ENCODE measurements at places on chromosomes 1 and 21. TPM values are rescaled to one million over a fixed set of nuclear protein-coding genes. Genes with fewer than 3 reads are reported as not detected.
A peak's percentile ranks its signal among the peaks of the same experiment; 100 is the strongest.

DNA sequence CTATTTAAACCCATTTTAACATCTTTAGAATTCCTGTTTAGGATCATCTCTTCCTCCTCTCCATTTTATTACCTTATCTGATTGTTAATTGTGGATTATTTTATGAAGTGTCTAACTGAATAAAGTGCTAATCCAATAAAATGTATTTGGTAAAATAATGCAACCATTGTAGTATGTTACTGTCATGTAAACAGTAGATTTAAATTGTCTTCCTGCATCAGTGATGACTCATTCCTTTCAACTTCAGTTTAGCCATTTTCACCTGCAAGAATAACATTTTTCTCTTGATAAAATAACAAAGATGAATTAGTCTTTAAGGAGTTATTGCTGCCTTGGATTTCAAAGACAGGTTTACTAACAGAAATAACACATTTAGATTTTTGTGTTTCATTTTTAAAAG, 5.4 kb downstream of the PPP2R5A start:
- no peaks in the 10 kb centered on the region for H3K27me3 ChIP-seq
- no peak overlapping the region for H3K4me3 ChIP-seq
- H3K27ac ChIP-seq = no peak overlapping the region
- DNase-seq = no peak

GRCh38 chr1:54510715-54511270, 37.2 kb upstream of the ACOT11 start:
- H3K4me3 ChIP-seq = no peak overlapping the region
- H3K4me1 ChIP-seq = no peaks in the 10 kb centered on the region
- no peaks in the 10 kb centered on the region for H3K27me3 ChIP-seq

DNA sequence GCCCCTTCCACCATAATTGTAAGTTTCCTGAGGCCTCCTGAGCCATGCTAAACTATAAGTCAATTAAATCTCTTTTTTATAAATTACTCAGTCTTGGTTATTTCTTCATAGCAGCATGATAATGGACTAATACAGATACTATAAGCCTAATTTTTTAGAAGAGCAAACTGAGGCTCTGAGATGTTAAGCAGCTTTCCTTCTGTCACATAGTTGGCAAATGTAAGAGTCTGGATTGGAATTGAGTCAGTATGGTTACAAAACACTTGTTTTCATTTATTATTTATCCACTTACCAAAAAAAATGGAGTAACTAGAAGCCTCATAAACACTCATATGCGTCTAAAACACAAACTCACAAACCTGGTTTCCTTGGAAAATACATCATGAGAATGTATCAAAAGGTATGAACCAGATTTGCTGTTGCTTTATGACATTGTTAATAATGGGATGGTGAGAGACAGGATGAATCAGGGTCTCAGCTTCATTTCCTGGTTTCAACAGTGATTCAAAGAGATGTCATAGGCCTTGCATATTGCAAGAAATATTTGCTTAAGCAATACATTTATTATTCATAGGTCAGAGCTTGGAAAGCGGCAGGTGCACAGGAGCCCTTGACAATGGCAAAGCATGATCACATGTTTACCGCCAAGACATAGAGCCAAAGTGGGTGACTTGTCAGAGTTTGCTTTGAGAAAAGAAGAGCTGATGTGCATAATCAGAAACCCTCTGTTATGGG, 221.5 kb downstream of the GRIK1 start:
- H3K4me3 ChIP-seq = no peak overlapping the region
- DNase-seq = no peak
- peak overlapping the region; percentile 21 for H3K27ac ChIP-seq
- H3K4me1 ChIP-seq = no peaks in the 10 kb centered on the region
- H3K27me3 ChIP-seq = no peaks in the 10 kb centered on the region
- H3K36me3 ChIP-seq = no peaks in the 10 kb centered on the region

- no peak overlapping the region for H3K4me3 ChIP-seq
- no peaks in the 10 kb centered on the region for H3K4me1 ChIP-seq
- H3K27ac ChIP-seq = no peak overlapping the region
- H3K27me3 ChIP-seq = no peaks in the 10 kb centered on the region
Observed at GRCh38 chr1:197049100-197049499, 18.0 kb downstream of the F13B start.

- H3K4me3 ChIP-seq = no peak overlapping the region
- H3K36me3 ChIP-seq = no peaks in the 10 kb centered on the region
- no peaks in the 10 kb centered on the region for H3K27me3 ChIP-seq
- no peaks in the 10 kb centered on the region for H3K4me1 ChIP-seq
Observed at GRCh38 chr21:27467366-27467765, 500.5 kb upstream of the ADAMTS5 start.

DNA sequence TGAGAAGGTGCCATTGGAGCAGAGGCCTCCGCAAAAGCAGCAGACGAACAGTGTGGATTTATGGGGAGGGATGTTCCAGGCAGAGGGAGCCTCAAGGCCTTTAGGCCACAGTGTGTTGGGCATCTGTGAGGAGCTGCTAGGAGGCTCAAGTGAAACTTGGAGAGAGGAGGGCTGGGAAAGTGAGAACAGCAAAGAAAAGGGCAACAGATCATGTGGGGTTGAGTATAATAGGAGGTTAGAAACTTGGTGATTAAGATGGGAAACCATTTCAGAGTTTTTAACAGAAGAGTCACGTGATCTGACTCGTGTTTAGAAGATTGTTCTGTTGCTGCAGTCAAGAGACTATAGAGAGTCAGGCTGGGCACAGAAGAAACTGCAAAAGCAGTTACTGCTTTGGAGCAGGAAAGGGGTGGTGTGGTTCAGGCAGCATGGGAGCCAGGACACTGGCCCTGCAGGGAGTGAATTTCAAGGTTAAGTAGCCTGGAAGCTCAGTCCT, 277.0 kb downstream of the DISC1 start:
- no peak overlapping the region for H3K27ac ChIP-seq
- H3K36me3 ChIP-seq = no peaks in the 10 kb centered on the region
- no peak for DNase-seq
- H3K27me3 ChIP-seq = no peaks in the 10 kb centered on the region
- no peaks in the 10 kb centered on the region for H3K4me1 ChIP-seq
- H3K4me3 ChIP-seq = no peak overlapping the region

GRCh38 chr1:51578383-51579109, 38.3 kb upstream of the OSBPL9 start:
- no peak overlapping the region for H3K27ac ChIP-seq
- DNase-seq = no peak
- H3K27me3 ChIP-seq = no peaks in the 10 kb centered on the region
- no peak overlapping the region for H3K4me3 ChIP-seq

GRCh38 chr1:37634244-37634991, at the start of gene RSPO1:
TSS of gene RSPO1 (minus strand) at chr1:37634892. CDS start at chr1:37629661, 5,231 bp downstream.
- H3K36me3 ChIP-seq = no peaks in the 10 kb centered on the region
- DNase-seq = no peak
- H3K27me3 ChIP-seq = peaks cover 15% of the 10 kb centered on the region
- H3K4me3 ChIP-seq = peak within 1 kb of the TSS; percentile 44
- peak within 1 kb of the TSS; percentile 71 for H3K27ac ChIP-seq

- H3K4me1 ChIP-seq = no peaks in the 10 kb centered on the region
- H3K36me3 ChIP-seq = no peaks in the 10 kb centered on the region
Observed at GRCh38 chr1:193884848-193885558, 698.6 kb upstream of the B3GALT2 start.

- H3K27me3 ChIP-seq = peaks cover 51% of the 10 kb centered on the region
- no peak overlapping the region for H3K4me3 ChIP-seq
Observed at GRCh38 chr1:90729504-90730242, 12.6 kb upstream of the BARHL2 start.

DNA sequence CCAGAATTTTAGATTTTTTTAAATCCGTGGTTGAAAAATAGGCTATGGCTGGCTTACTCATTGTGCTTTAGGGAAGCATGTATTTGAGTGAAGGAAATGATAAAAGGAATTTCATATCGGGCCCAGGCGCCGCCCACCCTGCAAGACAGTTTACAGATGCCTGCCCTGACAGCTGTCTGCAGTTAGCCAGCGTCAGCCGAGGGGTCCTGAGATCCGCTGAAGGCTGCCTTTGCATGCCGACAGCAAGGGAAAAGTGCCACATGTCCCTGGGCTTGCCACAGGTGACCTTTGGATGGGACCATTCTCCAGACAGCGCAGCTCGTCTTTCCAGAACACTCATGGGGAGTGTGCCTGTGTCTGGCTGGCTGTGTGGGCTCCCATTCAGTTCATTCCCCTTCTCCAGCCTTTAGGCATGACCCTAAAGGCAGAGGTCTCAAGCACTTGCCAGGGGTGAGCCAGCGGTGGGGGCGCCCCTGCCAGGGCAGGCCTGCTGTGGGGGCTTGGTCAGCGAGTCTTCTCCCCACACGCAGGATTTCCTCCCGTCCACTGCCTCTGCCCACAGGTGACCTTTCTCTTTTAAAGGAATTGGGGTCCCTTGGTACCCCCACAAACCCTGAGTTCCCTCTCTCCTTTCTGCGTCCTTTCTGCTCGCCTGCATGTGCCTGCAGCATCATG, 46.1 kb upstream of the TRAPPC10 start:
- H3K27ac ChIP-seq = no peak overlapping the region
- no peak for DNase-seq
- H3K4me3 ChIP-seq = no peak overlapping the region

DNA sequence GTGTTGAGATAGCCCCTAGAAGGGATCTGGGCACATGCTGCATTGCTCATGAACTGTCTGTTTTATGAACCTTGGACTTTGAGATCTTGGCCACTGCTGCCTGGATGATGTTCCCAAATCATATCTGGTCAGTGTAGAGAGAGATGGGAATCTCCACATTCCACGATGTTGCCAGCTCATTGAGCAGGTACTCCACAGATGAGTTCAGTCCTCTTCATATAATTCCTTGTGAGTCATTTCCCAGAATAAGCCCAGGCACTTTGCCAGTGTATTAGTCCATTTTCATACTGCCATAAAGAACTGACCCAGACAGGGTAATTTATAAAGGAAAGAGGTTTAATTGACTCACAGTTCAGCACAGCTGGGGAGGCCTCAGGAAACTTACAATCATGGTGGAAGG, 254.0 kb upstream of the RUNX1 start:
- H3K27me3 ChIP-seq = no peaks in the 10 kb centered on the region
- no peaks in the 10 kb centered on the region for H3K36me3 ChIP-seq
- H3K27ac ChIP-seq = no peak overlapping the region
- H3K4me1 ChIP-seq = no peaks in the 10 kb centered on the region
- no peak overlapping the region for H3K4me3 ChIP-seq

- H3K4me3 ChIP-seq = no peak overlapping the region
- no peaks in the 10 kb centered on the region for H3K36me3 ChIP-seq
- no peaks in the 10 kb centered on the region for H3K27me3 ChIP-seq
- H3K27ac ChIP-seq = peak overlapping the region; percentile 71
- DNase-seq = no peak
Observed at GRCh38 chr1:107682467-107682866, 282.5 kb downstream of the VAV3 start.

DNA sequence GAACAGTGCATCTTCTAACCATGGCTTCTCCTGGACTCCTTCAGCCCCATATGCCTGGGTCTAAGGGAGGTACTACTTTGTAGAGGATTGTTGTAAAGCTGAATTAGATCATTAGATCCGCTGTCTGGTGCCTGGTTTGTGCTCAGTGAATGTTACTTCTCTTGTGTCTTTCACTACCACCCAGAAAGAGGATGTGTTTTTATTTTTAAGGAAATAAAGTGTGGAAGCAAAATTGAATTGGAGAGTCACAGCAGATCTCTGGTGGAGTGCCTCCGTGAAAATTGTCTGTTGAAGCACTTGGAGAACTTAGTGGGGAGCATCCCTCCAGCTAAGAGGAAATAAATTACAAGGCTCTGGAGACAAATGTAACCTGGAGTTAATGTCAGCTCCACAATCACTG, 101.8 kb upstream of the ARTN start:
- no peaks in the 10 kb centered on the region for H3K36me3 ChIP-seq
- H3K27me3 ChIP-seq = no peaks in the 10 kb centered on the region
- peaks cover 21% of the 10 kb centered on the region for H3K4me1 ChIP-seq

- no peaks in the 10 kb centered on the region for H3K27me3 ChIP-seq
- DNase-seq = no peak
- peaks cover 15% of the 10 kb centered on the region for H3K4me1 ChIP-seq
- no peaks in the 10 kb centered on the region for H3K36me3 ChIP-seq
Observed at GRCh38 chr1:10796029-10796944, at the start of gene CASZ1. TSS of gene CASZ1 (minus strand) at chr1:10796646. CDS start at chr1:10693889, 102,757 bp downstream.

- no peaks in the 10 kb centered on the region for H3K4me1 ChIP-seq
- H3K27ac ChIP-seq = peak overlapping the region; percentile 80
- no peaks in the 10 kb centered on the region for H3K27me3 ChIP-seq
- no peak overlapping the region for H3K4me3 ChIP-seq
Observed at GRCh38 chr1:12245733-12246132, 15.9 kb downstream of the VPS13D start.

- DNase-seq = no peak
- H3K4me1 ChIP-seq = peaks cover 10% of the 10 kb centered on the region
- no peak overlapping the region for H3K27ac ChIP-seq
Observed at GRCh38 chr1:200411406-200412257, 1.8 kb upstream of the ZNF281 start.

DNA sequence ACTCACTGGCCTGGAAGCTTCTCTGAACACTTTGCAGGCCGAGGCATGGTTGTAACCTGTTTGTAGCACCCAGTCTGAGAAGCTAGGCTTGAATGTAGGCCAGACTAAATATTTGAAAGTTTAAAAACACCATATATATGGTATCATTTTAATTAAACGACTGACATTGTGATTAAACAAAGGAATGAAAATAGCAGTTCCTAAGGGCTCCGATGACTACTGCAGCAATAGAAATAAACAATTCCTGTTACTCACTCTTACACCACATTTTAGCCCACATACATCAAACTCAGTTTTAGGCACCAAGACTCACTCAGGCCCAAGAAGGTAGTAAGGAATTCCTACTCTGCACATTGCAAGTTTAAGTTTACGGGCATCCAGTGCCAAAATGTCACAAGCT, 281.2 kb downstream of the AKT3 start:
- H3K27ac ChIP-seq = no peak overlapping the region
- H3K27me3 ChIP-seq = no peaks in the 10 kb centered on the region
- no peak overlapping the region for H3K4me3 ChIP-seq
- no peaks in the 10 kb centered on the region for H3K36me3 ChIP-seq

DNA sequence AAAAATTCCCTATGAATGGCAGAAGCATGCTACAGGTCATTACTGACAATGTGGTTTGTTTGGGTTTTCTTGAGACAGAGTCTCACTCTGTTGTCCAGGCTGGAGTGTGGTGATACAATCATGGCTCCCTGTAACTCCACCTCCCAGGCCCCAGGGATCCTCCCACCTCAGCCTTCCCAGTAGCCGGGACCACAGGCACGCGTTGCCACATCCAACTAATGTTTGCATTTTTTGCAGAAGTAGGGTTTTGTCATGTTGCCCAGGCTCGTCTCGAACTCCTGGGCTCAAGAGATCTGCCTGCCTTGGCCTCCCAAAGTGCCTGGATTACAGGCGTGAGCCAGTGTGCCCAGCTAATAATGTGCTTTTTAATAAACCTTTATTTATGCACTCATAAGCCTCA, 259.1 kb downstream of the NFIA start:
- H3K27me3 ChIP-seq = no peaks in the 10 kb centered on the region
- H3K4me3 ChIP-seq = no peak overlapping the region
- H3K4me1 ChIP-seq = peaks cover 50% of the 10 kb centered on the region

ARHGEF16 gene
- 23.9 TPM for total RNA-seq

TIE1 gene
- 7.6 TPM for total RNA-seq

ADAMTSL4 gene
- total RNA-seq = 76.8 TPM

HTR6 gene
- not detected for total RNA-seq

CFHR1 gene
- not detected for total RNA-seq

TSSK3 gene
- total RNA-seq = not detected

ADGRB2 gene
- total RNA-seq = 1.5 TPM

Measured in esophagus squamous epithelium (tissue), 5 donors.